ENCODE measurements at places on chromosomes 13 and 19.

DNA sequence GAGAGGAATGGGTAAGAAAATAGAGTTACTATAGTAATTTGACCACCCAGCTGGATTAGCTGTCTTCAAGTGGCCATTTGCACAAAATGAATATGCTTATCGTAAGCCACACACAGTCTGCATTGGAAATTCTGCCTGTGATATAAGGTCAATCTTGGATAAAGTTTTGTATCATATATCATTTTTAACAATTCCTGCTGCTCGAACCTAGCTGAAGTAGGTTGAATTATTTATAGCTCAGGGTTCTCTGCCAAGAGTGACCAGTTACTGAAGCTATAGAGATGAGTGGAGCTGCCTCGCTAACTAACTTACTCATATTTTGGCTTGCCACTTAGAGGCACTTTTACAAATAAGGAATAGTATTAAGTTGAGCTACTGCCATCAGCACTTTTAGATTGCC, 220.9 kb downstream of the RGCC start:
- no peak for DNase-seq

- DNase-seq: peak; percentile 32
Measured at GRCh38 chr19:39246951-39247669, 1.5 kb downstream of the IFNL4 start.

GRCh38 chr13:22836475-22836874, 344.3 kb upstream of the SGCG start:
- DNase-seq: no peak

DNA sequence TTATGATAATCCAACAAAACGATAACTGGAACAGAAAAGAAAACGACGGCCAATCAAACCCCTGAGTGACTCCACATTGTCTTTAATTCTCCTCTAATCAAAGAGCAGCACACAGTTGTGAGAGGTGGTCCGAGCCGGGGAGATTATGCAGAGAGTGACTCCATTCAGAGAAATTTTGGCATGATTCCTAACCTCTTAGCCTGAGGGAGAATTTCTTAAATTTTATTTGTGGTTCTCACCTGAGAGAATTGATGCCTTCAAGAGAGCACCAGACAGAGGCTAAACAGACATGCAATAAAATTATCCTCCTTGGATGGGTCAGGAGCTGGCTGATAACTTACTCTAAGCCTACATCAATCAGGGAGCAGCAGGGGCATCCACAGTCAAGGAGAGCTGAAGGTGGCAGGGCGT, 310.0 kb upstream of the KLF12 start:
- DNase-seq: no peak

DNA sequence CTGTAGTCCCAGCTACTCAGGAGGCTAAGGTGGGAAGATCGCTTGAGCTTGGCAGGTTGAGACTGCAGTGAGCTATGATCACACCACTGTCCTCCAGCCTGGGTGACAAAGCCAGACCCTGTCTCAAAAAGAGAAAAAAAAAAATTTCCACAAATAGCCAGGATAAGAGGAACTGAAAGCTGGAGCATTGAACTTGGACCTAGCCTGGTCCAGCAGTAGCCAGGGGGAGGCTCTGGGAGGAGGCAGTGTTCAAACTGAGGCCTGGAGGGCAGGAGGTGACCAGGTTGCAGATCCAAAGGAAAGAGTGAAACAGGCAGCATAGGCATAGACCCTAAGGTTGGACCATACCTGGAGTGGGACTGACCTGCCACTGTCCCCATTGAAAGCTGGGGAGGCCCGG, 26.9 kb upstream of the PIK3R2 start:
- no peak for DNase-seq

DNA sequence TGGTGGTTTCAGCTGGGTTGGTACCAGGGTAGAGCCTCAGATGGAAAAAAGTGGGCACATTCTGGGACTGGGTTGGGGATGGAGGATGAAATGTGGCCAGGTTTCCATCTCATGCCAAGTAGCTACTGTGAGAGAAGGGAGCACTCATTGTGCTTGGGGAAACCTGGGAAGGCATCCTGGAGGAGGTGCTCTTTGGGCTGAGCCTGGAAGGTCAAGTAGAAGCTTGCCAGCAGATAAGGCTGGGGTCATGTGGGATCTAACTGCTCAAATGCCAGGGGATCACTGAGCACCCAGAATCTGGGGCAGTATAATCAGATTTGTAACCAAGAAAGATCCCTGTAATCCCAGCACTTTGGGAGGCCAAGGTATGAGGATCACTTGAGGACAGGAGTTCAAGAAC, 9.0 kb upstream of the KCNN1 start:
- no peak for DNase-seq

DNA sequence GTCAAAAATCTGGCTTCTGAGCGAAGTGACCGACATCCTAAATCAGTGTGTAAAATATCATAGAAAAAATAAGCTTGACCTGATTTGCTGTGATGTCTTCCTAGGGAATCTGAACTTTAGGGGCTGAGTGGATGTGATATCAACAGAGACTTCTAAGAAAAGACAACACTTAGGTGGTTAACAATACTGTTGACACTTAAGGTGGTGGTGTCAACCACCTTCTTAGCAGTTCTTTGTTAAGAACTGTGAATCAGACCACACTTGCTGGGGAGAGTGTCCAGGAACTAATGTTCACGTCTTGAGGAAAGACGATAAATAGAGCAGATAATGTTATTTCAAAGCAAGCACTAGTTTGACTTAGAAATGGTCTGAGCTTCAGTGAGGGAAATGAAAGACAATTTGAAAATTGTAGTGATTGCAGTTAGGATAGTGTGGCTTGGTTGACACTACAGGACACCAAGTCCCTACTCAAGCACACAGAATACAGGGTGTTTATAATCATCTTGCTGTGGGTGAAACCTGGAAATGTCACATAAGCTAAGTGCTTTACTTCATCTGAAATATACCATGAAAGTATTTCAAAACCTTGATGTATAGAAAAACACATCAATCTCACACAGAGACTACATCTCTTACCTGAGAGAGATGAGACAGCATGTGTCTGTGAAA, 1936.5 kb downstream of the PCDH9 start:
- DNase-seq: no peak

GRCh38 chr13:38872693-38873092, 117.9 kb downstream of the STOML3 start:
- peak; percentile 17 for DNase-seq

- DNase-seq: no peak
Measured at GRCh38 chr19:43839139-43839538, 12.0 kb downstream of the ZNF283 start.

- no peak for DNase-seq
Measured at GRCh38 chr13:32234914-32235313, 80.2 kb downstream of the ZAR1L start.

GRCh38 chr19:42629191-42629590, 34.5 kb upstream of the CEACAM8 start:
- no peak for DNase-seq

GRCh38 chr19:50537769-50538230, 24.1 kb upstream of the ASPDH start:
- DNase-seq: peak; percentile 61

GRCh38 chr13:40398065-40398464, 268.4 kb downstream of the FOXO1 start:
- DNase-seq: no peak

DNA sequence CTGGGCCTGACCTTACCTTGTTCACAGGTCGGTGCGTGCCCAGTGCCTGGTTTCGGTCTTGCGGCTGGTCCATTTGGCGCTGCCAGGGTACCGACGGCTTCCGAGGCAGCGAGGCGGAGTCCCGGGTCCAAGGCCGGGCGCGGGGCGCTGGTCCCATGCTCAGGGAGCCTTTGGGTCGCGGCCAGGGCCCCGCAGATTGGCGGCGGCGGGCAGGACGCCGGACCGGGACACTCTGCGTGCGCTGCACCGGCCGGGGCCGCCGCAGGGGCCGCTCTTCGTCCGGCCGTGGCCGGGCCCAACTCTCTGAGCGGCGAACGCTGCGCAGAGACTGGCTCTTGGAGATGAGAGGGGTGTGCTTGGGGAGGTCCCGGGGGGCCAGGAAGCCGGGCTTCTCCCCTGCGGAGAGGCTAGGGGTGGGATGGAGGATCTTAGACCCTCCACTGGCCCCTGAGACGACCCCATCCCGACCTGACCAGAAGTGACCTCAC, 3.4 kb upstream of the WIZ start:
- no peak for DNase-seq

DNA sequence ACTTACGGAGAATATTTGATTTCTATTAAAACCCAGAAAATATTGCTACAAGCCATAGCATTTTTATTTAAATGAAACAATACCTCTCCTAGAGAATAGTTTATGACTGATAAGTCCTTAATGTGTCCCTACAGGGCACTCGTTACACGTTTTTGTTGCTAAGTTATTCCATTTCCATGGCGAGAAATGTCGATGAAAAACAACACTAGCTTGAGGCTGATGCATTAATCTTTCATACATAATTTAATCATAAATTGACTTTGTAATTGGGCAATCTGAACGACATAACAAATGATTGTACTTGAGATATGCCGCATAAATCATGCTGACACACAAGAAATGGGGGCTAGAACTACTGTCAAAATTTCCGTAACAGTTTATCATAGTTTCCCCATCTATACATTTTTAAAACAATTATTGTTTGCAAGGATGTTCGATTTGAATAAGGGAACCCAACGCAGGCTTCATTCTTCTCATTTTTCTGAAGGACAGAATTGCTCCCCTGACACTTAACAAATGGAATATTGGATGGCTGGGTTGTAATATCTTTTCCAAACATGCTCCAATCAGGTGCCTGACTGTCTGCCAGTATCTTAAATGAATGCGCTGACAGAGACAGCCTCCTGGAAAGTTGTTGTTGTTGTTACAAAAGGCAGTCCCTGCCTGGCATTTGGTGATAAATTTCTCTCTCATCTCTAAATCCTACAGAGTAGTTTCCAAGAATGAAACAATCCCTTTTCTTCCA, 61.9 kb downstream of the FLT1 start:
- DNase-seq: no peak

- DNase-seq: peak; percentile 41
Measured at GRCh38 chr19:18204394-18205199, 755 bp upstream of the RAB3A start.

DNA sequence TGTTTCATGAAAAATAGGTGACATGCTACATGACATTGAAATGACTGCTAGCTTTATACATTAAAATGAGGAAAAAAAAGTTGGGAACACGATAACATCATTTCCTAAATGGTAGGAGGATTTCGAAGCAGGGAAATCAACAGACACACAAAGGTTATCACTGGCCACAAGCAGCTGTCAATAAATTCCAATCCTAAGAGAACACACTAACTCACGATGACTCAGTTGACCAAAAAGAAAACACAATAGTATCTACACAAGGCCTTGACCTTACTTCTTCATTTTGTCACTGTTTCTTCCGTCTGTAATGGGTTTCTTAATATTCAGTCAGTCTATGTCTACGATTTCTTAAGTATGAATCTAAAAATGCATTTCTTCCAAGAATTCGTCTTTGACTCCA, 36.5 kb downstream of the STARD13 start:
- no peak for DNase-seq

- no peak for DNase-seq
Measured at GRCh38 chr13:72217142-72217541, 350.1 kb upstream of the DACH1 start.

DNA sequence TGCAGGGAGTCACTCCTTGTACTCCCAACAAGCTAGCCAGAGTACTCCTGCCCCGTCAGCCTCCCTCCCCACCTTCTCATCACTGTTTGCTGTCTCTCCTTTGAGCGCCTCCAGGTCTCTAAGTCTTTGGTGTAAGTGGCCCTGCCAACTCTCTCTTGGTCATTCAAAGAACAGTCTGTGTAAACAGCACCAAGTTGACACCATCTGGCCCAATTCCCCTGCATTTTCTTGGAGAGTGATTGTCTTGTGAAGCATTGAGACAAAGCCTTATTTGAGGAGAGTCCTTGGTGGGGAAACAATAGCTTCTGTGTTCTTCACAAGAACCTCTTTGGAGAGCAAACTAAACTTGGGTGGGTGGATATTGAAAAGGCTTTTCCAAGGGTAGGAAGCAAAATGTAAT, 114.6 kb upstream of the RNF113B start:
- DNase-seq: no peak

- DNase-seq: peak; percentile 78
Measured at GRCh38 chr19:17333611-17334413, 843 bp downstream of the ANO8 start.

- peak; percentile 100 for DNase-seq
Measured at GRCh38 chr13:45341034-45341798, at the start of gene TPT1. TSS of gene TPT1 (minus strand) at chr13:45341183. CDS start at chr13:45341069, 114 bp downstream.

DNA sequence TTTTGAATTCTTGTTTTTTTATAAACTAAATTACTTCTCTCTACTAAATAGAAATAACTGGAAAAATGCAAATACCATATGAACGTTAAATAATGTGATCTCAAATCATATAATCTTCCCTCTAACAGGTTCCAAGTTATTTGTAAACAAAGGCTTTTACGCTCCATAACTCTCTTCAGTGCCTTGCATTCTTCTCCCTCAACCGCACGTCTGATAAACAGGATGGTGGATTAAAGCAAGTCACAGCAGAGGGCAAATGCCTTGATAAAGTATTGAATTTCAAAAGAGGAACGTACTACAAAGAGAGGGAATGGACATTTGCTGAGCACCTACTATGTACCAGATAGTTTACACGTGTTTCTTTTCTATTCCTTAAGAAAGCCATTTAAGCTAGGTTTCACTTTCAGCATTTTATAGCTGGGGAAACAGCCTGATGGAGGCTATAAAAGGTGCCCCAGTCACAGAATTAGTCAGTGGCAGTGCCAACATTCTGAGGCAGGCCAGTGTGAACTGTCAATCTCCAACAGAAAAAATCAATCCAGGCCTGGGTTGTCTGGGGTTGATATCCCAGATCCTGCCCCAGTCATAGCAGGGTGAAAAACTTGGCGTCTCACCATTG, 15.8 kb downstream of the MRPS31 start:
- DNase-seq: no peak
